Ascending aorta (tissue), 2 donors: ENCODE measurements at places on chromosomes 13 and 19. TPM values are rescaled to one million over a fixed set of nuclear protein-coding genes. Genes with fewer than 3 reads are reported as not detected.

GRCh38 chr19:44712864-44713515, 14.0 kb downstream of the CEACAM16 start:
- H3K27me3 ChIP-seq: no peaks in the 10 kb centered on the region
- H3K36me3 ChIP-seq: no peaks in the 10 kb centered on the region
- no peak for DNase-seq
- no peak overlapping the region for H3K27ac ChIP-seq
- peaks cover 3% of the 10 kb centered on the region for H3K4me1 ChIP-seq
- no peak overlapping the region for H3K4me3 ChIP-seq

DNA sequence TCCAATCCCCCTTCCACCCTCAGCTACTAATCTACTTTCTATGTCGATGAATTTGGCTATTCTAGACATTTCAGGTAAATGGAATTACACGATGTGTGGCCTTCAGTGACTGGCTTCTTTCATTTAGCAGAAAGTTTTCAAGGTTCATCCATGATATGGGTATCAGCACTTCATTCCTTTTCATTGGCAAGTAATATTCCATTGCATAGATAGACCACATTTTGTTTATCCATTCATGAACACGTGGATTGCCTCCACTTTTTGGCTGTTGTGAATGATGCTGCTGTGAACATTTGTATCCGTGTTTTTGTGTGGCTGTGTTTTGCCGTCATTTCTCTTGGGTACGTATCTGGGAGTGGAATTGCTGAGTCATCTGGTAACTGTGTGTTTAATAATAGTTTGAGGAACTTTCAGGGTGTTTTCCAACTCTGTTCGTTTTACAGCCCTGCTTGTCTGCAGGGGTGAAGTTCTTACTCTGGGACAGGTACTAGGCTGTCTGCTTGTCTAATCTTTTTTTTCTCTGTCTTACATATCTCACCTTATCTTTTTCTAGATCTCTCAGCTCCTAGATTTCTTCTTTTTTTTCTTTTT, 32.5 kb downstream of the MARK4 start:
- H3K4me3 ChIP-seq: no peak overlapping the region
- H3K27ac ChIP-seq: no peak overlapping the region
- peaks cover 84% of the 10 kb centered on the region for H3K36me3 ChIP-seq
- no peaks in the 10 kb centered on the region for H3K4me1 ChIP-seq
- DNase-seq: no peak
- H3K27me3 ChIP-seq: no peaks in the 10 kb centered on the region

GRCh38 chr13:110045202-110045601, 258.8 kb upstream of the IRS2 start:
- H3K4me3 ChIP-seq: no peak overlapping the region
- no peaks in the 10 kb centered on the region for H3K27me3 ChIP-seq
- no peak for DNase-seq
- H3K27ac ChIP-seq: no peak overlapping the region

DNA sequence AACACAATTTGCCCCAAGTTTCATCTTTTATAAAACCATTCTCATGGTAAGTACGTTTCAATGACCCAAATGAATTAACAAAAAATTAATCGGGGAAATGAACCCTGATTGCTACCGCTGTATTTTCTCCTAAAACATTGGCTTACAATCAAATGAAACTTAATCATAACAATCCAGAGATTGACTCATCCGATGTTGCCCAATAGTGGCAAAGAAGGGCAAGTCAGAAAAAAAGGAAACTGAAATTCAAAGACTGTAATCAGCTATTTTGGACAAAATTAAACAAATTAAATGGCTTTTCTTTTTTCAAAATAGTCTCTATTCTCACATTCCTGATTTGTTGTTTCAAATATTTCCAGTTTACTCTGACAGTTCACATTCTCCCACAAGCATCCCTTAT, 3.9 kb upstream of the ACOD1 start:
- H3K4me3 ChIP-seq: no peak overlapping the region
- H3K27ac ChIP-seq: no peak overlapping the region
- no peak for DNase-seq
- no peaks in the 10 kb centered on the region for H3K27me3 ChIP-seq

GRCh38 chr19:16325161-16325527, 518 bp downstream of the KLF2 start:
- DNase-seq: no peak
- H3K27me3 ChIP-seq: no peaks in the 10 kb centered on the region

- peaks cover 18% of the 10 kb centered on the region for H3K36me3 ChIP-seq
- no peak overlapping the region for H3K4me3 ChIP-seq
- DNase-seq: no peak
- H3K27me3 ChIP-seq: no peaks in the 10 kb centered on the region
- H3K27ac ChIP-seq: no peak overlapping the region
- no peaks in the 10 kb centered on the region for H3K4me1 ChIP-seq
These were observed 14.0 kb upstream of the ZNF347 start for GRCh38 chr19:53172889-53173288.

DNA sequence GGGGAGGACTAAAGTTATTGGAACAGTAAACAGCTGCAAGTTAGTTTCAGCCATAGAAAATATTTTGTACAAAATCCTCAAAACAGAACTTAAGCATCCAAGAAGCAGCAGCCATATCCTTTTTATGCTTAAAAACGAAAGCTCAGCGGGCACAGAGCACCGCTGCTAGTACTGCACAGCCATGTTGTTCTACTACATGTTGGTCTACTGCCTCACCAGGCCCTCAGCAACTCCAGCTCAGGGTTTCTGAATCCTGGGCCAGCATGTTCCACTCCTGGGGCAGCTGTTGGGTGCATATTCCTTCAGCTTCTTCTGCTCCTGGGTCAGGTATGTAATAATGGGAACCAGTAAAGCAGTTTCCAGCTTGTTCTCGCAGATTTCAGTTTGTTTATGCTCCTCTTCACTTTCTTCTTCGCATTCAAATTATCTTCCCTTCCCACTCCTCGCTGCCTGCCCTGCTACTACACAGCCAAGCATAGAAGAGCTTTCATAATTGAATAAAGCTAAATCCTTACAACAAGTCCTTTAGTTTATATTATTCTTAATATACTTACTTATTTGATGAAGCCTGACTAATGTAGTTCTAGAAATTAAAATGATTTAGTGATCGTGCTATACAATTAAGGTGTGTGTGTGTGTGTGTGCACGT, 820.5 kb upstream of the ATXN8OS start:
- H3K27me3 ChIP-seq: no peaks in the 10 kb centered on the region
- DNase-seq: no peak
- H3K36me3 ChIP-seq: no peaks in the 10 kb centered on the region
- H3K4me3 ChIP-seq: no peak overlapping the region
- no peaks in the 10 kb centered on the region for H3K4me1 ChIP-seq

- H3K36me3 ChIP-seq: no peaks in the 10 kb centered on the region
- H3K27me3 ChIP-seq: no peaks in the 10 kb centered on the region
These were observed 30.5 kb downstream of the MLLT1 start for GRCh38 chr19:6249296-6249695.

DNA sequence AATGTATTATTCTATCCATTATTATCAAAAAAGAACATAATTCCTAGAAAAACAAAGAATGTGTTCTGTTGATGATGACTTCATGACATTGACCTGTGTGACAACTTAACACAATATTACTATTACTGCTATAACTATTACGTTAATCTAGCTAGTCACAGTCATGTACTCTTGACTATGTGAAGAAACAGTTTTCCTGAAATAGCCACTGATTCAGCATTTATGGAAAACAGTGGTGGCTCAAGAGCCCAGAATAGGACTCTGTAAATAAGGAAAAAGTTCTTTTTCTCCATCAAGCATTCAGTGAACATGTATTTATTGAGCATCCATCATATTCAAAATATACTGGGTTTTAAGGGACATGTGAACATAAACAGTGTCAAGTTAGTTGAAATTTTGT, 93.5 kb downstream of the COG6 start:
- H3K4me3 ChIP-seq: no peak overlapping the region
- no peak for DNase-seq
- H3K4me1 ChIP-seq: no peaks in the 10 kb centered on the region
- H3K27me3 ChIP-seq: no peaks in the 10 kb centered on the region
- H3K27ac ChIP-seq: no peak overlapping the region

DNA sequence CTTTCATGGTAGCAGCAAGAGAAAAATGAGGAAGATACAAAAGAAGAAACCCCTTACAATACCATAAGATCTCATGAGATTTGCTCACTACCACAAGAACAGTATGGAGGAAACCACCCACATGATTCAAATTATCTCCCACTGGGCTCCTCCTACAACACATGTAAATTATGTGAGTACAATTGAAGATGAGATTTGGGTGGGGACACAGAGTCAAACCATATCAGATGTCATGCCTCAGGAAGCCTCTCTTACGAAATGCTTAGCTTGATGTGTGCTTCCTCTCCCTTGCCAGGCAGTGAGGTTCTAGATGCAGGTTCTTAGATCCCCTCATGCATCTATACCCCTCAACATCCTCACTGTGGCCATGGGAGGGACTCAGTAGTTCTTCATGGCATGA, 63.2 kb upstream of the RGCC start:
- no peaks in the 10 kb centered on the region for H3K4me1 ChIP-seq
- H3K27ac ChIP-seq: no peak overlapping the region
- DNase-seq: no peak

CYP4F11 gene
- total RNA-seq: 0.75 TPM

GPR4 gene
- 14.0 TPM for total RNA-seq

GFY gene
- not detected for total RNA-seq

SIGLEC14 gene
- 0.75 TPM for total RNA-seq

MLLT1 gene
- total RNA-seq: 34.5 TPM
